ENCODE measurements at places on chromosomes 2 and 18. TPM values are rescaled to one million over a fixed set of nuclear protein-coding genes. Genes with fewer than 3 reads are reported as not detected.

- peak; percentile 98 for DNase-seq
These were observed 18.8 kb upstream of the MRPL33 start for GRCh38 chr2:27752551-27753237.

Gene WNT10A
- total RNA-seq, result 1.2 TPM

DNA sequence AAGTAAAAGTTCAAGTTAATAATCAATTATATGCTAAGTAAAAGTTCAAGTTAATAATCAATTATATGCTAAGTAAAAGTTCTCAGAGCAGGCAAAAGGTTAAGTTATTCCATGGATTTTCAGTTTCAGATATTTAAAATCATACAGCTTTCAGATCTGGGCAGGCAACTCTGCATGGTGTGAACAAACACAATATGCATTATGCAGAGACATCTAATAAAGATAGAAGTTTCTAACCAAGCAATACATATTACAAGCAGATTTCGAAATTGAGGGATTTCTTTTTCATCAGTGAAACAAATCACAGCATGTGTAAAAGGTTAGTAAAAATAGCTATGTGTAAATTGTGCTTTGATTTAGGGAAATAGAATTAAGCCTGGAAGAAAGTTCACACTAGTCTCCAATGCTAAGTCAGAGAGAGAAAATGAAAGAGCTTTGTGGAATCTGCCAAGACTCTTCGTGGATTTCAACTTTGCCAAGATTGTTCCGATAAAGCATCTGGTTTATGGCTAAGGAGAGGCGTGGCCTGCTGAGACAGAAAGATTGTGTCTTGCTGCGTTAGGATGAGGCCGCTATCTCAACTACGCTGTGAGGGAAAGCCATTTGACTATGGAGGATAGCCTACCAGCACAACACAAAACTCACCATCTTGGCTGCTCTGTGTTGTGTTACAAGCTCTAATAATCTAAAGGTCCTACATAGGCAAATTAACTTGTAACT is 60.1 kb upstream of the SLC16A14 start:
- no peak for DNase-seq

GRCh38 chr2:232983669-232984140 is 29.4 kb downstream of the NGEF start:
- DNase-seq, result peak; percentile 28

Gene SERPINB12
- not detected for total RNA-seq

DNA sequence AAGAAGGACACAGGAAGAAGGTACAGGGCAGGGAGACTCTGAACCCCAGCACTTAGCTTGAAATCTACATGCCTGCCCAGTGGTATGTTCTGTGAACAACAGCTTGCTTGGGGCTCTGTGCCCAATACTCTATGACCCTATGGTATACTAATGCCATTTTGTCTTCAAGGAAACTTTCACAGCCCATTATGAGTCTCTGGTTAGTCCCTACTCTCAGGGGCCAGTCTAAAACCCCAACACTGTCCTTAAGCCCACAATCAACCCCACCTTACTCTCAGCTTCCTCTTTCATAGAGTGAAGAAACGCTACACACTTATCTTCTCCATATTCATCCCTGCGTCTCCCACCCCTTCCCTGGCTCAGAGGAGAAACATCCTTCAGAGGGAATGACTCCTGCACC is 16.0 kb downstream of the NEB start:
- no peak for DNase-seq

- DNase-seq, result no peak
These were observed 14.9 kb downstream of the TYW5 start for GRCh38 chr2:199940373-199940772.

Gene CKAP2L
- total RNA-seq, result 17.7 TPM

Measured in PC-9 (cell line).